ENCODE measurements at places on chromosomes 6 and 20.

GRCh38 chr20:34530342-34530741 lies 14.1 kb downstream of the DYNLRB1 start:
- no peak for DNase-seq

DNA sequence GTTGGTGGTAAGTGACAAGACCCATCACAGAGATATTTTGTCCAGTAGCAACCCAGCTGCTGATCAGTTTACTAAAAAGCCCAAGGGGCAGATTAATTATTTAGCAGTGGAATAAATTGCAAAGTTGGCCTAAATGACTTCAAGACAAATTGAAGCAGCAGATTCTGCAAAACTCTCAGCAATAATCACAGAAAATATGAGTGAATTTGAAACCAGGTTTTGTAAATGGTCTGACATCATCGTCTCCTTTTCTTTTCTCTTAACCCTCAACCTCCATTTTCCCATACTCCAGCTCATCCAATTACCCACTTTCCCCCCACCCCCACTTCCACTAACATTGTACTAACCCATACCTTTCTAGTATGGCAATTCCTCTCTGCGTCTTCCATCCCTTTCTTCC lies 11.3 kb upstream of the PTPRK start:
- DNase-seq, result no peak

- no peak for DNase-seq
Observed at GRCh38 chr20:24702501-24703283, 233.3 kb downstream of the SYNDIG1 start.

- DNase-seq, result no peak
Observed at GRCh38 chr6:154408891-154409500, 52.4 kb upstream of the IPCEF1 start.

- no peak for DNase-seq
Observed at GRCh38 chr6:46296586-46296985, 125.8 kb upstream of the ENPP5 start.

DNA sequence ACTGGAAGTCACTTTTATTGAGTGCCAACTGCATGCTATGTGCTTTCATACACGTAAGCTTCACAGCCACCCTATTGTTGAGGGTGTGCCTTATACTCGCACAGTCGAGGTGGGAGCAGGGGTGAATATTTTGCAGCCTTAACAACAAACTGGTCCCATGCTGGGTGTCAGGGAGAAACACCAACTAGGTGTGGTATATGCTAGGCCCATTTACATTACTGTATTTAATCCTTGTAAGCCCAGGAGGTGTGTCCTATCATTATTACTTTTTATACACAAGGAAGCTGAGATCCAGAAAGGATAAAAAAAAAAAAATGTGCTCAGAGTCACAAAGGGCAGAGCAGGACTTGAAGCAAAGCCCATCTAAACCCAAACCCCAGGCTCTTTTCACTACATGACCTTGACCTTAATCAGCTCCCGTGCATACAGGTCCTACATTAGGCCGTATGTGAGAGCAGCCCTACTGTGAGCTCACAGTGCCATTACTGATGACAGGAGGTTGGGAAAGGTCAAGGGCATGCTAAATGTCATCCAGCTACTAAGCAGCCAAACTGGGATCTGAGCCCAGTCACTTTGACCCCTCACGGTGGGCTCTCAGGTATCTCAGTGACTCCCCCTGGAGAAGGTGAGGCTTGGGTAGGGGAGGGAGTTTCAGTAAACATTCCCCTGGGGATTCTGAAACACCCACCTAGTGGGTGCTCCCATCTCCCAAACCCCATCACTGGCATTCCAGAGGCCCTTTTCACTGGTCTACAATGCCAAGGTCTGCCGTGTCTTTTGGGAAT lies 61.7 kb downstream of the BFSP1 start:
- DNase-seq, result no peak

DNA sequence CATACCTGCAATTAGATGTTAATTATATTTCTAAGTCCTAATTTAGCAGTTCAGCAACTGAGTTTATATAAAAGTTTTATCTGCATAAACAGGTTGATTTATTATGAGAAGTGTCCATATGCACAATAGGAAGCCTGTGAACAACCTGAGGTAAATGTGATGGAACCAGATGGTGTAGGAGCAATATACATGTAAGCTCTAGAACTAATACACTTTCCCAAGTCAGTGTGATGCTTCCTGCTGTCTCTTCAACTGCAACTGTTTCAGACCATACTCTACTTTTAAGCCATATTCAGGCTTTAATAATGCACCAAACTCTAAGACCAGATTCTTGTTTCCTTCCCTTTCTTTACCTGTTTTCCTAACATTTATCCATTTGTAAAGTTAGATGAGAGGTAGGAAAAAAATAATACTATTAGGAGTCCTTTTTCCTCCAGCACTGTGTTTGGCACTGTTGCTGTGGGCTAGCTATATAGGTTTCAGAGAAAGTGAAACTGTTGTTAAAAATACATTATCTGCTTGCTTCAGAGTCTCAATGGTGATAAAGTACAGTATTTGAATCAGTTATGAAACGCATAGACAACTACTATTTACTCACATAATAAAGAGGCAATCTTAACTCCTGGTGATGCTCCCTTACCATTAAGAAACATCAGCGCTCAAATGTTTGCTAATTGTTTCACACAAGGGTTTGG lies 1009.3 kb downstream of the GRIK2 start:
- DNase-seq, result no peak

DNA sequence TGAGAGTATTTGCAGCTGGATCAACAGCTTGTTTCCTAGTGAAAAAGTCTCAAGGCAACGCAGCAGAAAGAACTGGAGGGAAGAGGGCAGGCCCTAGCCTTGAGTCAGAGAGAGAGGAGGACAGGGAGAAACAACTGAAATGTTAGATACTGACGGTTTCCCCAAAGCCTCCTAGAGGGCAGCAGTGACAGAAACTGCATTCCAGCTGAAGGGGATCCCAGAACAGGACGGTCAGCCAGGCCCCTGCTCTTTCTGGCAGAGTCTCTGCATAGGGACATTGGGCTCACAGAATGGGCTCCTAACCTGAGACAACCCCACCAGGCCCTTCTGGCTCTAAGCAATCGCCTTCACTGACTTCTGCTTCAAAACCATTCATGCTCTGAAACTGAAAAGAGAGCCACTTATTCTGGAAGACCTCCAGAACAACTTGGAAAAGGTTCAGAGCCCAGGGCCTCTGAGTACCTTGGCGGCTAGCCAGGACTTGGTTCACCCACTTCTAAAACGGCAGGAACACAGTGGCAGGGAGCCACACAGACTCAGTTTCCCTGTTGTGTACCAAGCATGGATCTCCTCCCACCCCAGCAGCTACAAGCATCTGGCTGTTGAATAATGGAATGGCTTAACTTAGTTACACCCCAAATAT lies 72.9 kb downstream of the PSMB1 start:
- no peak for DNase-seq

DNA sequence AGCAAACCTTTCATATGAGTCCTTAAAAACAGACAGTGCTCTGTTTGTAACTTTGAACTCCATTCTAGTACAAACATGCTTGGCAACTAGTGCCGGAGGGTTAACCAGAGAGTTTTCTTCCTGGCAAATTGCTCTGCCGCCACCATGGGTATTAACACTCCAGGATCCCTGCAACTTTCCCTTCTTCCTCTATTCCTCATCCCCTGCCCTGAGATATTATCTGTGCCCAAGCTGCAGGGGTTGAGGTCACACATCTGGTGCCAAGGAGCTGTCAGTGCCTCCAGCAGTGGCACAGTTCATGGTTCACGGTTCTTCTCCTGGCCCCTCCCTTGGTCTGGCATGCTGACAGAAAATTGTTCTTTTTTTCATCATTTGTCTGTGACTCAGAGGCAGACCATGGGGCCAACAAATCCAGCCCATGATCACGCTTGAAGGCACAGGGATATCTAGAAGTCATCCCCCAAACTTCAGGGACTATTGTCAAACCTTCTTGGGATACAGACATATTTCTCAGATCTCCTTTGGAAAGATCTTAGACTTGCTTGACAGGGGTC lies 77.5 kb downstream of the ATXN1 start:
- no peak for DNase-seq

DNA sequence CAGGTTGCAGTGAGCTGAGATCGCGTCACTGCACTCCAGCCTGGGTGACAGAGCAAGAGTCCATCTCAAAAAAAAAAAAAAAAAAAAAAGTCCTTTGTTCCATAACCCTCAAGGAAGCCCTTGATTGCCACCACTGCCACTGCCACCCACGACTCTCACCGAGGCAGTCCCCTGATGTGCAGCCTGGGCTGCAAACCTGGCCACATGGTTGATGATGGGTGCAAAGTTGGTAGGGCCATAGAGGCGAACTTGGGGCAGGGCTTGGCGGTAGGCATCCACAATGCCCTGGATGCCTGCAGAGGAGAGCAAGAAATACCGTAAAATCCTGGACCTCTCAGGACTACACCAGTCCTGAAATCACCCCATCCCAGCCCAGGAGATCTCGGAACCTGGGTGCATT lies 11.5 kb downstream of the SPAG4 start:
- no peak for DNase-seq
